ENCODE measurements at places on chromosomes 2 and 18. TPM values are rescaled to one million over a fixed set of nuclear protein-coding genes. Genes with fewer than 3 reads are reported as not detected.

DNA sequence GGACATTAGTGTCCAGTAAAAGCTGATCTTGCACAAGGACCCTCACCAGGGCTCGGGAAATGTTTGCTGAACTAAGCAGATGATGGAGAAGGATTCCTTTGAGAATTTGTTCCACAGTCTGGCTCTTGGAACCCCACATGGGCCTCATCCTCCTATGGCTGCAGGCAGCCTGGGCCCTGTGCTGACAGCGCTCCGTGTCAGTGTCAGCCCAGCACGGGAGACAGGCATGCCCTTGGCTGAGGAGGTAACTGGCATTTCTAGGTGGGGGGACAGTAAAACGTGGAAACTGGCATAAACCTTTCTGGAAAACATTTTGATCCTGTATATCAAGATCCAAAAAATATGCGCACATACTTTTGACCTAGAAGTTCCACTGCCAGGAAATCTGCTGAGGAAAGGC is 10.5 kb downstream of the PTMA start:
- no peak overlapping the region for H3K27ac ChIP-seq
- H3K27me3 ChIP-seq: no peaks in the 10 kb centered on the region
- peaks cover 67% of the 10 kb centered on the region for H3K4me1 ChIP-seq
- no peak for DNase-seq
- peaks cover 8% of the 10 kb centered on the region for H3K36me3 ChIP-seq

DNA sequence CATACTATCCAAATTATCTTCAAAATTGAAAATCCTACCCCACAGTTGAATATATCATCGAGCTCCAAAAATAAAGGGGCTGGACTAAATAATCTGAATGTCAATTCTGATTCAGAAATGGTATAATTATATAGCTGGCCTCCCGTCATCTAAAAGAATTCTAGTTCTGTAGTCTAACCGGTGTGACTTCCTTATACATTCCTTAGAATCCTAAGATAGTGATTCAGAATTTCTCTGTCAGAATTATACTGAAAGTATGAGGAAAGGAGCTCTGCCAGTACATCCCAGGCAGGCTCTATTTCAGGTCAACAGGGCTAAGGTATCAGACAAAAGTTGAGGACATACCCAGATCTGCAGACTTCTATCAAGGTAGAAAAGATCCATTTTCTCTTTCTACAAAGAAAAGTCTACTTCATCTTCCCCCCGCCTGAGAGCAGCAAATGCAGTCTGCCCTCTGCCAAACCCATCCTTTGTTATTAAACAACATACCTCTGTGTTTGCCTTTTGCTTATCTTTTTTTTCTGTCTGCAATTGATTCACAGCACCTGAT is 128.5 kb downstream of the METTL4 start:
- H3K4me1 ChIP-seq: no peaks in the 10 kb centered on the region
- no peak overlapping the region for H3K27ac ChIP-seq
- H3K36me3 ChIP-seq: no peaks in the 10 kb centered on the region
- no peak overlapping the region for H3K4me3 ChIP-seq
- no peak for DNase-seq

GRCh38 chr18:73758446-73758845 is 389.2 kb downstream of the FBXO15 start:
- no peaks in the 10 kb centered on the region for H3K4me1 ChIP-seq
- H3K4me3 ChIP-seq: no peak overlapping the region
- H3K36me3 ChIP-seq: no peaks in the 10 kb centered on the region
- H3K27ac ChIP-seq: no peak overlapping the region
- no peak for DNase-seq

The ALK gene
- total RNA-seq: not detected

GRCh38 chr2:236865052-236865451 is 220.6 kb upstream of the COPS8 start:
- no peaks in the 10 kb centered on the region for H3K36me3 ChIP-seq
- no peak for DNase-seq
- no peaks in the 10 kb centered on the region for H3K27me3 ChIP-seq
- peaks cover 8% of the 10 kb centered on the region for H3K4me1 ChIP-seq
- H3K27ac ChIP-seq: no peak overlapping the region

The L3MBTL4 gene
- 12.3 TPM for total RNA-seq

DNA sequence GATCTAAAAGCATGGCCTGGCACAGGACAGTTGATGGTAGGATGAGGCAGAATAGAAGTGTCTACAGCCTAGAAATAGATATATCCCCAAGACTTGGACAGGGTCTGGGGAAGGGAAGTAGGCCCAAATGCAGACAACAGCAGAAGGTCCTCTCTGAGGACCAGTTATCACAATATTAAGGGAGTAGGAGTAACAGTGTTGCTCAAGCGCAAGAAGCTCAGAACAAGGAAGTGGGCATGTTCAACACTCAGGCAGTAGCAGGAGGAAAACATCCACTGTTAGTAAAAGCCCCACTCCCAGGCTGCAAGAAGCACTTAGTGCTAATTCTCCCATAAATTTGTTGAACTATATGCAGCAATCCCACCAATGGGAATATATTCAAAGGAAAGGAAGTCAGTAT is 314.7 kb downstream of the METTL4 start:
- DNase-seq: no peak
- H3K36me3 ChIP-seq: no peaks in the 10 kb centered on the region
- no peak overlapping the region for H3K27ac ChIP-seq
- H3K4me1 ChIP-seq: no peaks in the 10 kb centered on the region
- H3K27me3 ChIP-seq: no peaks in the 10 kb centered on the region
- no peak overlapping the region for H3K4me3 ChIP-seq

The DES gene
- total RNA-seq: not detected

DNA sequence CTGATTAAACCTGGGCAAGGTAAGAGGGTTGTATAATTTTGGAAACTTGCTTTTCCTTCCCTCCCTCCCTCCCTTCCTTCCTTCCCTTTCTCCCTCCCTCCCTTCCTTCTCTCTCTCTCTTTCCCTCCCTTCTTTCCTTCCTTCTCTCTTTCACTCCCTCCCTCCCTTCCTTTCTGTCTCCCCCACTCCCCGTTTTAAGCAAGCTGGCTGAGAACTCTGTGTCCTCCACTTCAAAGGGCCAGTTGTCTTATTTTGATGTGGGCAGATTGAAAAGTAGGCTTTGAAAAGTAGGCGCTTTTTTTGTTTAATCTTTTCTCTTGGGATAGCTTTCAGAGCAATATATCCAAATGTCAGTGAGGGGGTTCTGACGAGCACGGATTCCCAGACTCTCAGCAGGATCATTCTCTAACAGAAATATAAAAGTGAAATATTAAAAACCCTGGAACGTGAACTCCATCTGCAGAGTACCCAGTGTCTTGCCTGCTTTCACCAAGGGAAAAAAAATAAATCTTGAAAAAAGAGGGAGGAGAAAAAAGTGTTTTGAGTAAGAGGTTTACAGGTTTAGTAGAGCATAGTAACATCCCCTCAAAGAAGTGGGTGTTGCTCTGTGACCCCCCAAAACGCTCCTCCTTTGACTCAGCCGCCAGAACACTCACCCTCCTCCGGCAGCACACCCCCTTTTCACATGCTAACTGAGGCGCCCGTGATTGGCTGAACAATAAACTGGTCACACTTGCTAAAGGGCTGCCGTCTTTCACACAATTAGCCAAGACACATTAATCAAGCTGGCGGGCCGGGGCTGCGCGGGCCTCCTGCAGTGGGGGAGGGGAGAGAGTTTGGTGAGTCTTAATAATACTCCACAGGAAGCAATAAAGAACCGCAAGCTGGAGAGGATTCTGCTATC is 52.2 kb downstream of the CDK15 start:
- DNase-seq: no peak
- peaks cover 8% of the 10 kb centered on the region for H3K4me1 ChIP-seq
- H3K4me3 ChIP-seq: no peak overlapping the region

The UGT1A10 gene
- not detected for total RNA-seq

DNA sequence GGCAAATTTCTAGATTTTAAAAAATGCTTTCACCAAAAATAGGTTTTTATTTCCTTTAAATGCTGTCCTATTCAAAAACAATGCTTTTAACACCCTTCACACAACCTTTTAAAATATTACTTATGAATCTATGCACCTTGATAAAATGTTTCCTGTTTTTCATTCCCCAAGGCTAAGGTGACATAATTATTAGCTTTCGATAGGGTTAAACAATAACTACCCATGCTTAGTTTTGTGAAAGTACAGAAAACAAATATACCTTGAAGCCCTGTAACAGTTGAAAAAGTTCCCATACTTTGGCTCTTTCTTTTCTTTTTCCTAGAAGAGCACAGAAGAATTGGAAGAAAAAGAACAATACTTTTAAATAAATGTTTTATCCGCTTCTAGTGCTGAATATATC is 54.9 kb upstream of the ITPRID2 start:
- no peak overlapping the region for H3K4me3 ChIP-seq
- H3K27ac ChIP-seq: no peak overlapping the region
- DNase-seq: no peak
- no peaks in the 10 kb centered on the region for H3K36me3 ChIP-seq
- no peaks in the 10 kb centered on the region for H3K4me1 ChIP-seq

DNA sequence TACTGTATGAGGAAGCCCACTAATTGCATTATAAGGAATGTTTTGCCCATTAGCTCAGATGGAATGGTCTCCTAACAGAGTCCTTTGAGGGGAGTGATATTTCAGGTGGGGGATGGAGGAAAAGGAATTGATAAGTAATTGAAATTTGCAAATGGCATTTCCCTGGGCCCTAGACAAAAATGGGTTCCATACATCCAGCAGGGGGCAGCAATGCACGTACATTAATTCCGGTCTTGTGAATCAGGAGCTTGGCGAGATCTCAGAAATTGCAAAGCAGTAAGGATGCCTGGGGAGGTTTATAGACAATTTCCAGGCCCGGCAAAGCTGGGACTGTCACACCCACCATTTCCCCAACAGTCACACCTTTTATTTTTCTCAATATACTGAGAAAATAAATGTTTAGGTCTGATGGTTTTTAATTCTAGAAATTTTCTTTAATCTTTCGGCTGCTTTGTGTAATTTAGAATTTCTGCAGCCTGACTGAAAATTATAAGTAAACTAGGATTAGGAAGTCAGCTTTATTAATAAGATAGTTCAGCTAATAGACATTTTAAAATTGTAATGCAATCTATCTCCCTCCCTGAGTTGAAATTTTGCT is 122.8 kb downstream of the LYPD1 start:
- H3K27ac ChIP-seq: no peak overlapping the region
- no peak for DNase-seq
- no peaks in the 10 kb centered on the region for H3K36me3 ChIP-seq
- H3K4me3 ChIP-seq: no peak overlapping the region
- H3K27me3 ChIP-seq: no peaks in the 10 kb centered on the region

GRCh38 chr2:30155202-30155601 is 8.4 kb downstream of the YPEL5 start:
- no peak for DNase-seq
- H3K4me3 ChIP-seq: no peak overlapping the region
- H3K27ac ChIP-seq: no peak overlapping the region
- peaks cover 85% of the 10 kb centered on the region for H3K36me3 ChIP-seq
- peaks cover 59% of the 10 kb centered on the region for H3K4me1 ChIP-seq

GRCh38 chr18:9066358-9066757 is 36.1 kb upstream of the NDUFV2 start:
- peak overlapping the region; percentile 62 for H3K4me3 ChIP-seq
- no peaks in the 10 kb centered on the region for H3K27me3 ChIP-seq
- no peak for DNase-seq
- peak overlapping the region; percentile 91 for H3K27ac ChIP-seq
- peaks cover 78% of the 10 kb centered on the region for H3K4me1 ChIP-seq

The KYNU gene
- total RNA-seq: 43.8 TPM

The PTPRN gene
- total RNA-seq: not detected

GRCh38 chr2:200188876-200189275 is 117.6 kb upstream of the SPATS2L start:
- H3K27ac ChIP-seq: no peak overlapping the region
- no peak overlapping the region for H3K4me3 ChIP-seq
- no peaks in the 10 kb centered on the region for H3K4me1 ChIP-seq
- H3K27me3 ChIP-seq: peaks cover 18% of the 10 kb centered on the region

The SIX2 gene
- not detected for total RNA-seq

- no peaks in the 10 kb centered on the region for H3K36me3 ChIP-seq
- H3K4me3 ChIP-seq: no peak overlapping the region
- H3K27ac ChIP-seq: no peak overlapping the region
- no peaks in the 10 kb centered on the region for H3K4me1 ChIP-seq
These were observed 156.2 kb upstream of the PIK3C3 start for GRCh38 chr18:41798879-41799278.

DNA sequence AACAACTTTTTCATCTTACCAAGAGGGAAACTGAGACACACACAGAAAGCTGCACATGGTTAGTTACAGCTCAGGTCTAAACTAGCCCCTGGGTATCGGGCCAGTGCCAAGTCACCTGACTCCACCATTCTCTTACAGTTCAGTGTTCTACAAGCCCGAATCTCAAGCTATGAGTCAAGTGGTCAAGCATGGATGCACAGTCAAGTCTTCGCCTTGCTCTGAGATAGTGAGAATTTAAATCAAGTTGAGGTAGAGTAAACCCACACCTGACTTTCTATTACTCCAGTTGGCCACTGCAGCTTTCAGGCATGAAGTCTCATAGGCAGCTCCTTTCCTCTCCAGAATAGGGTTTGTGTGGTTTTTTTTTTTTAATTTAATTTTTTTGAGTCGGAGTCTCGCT is 34.5 kb upstream of the ARL5A start:
- H3K36me3 ChIP-seq: no peaks in the 10 kb centered on the region
- no peaks in the 10 kb centered on the region for H3K27me3 ChIP-seq
- H3K4me1 ChIP-seq: peaks cover 2% of the 10 kb centered on the region
- no peak overlapping the region for H3K4me3 ChIP-seq
- no peak for DNase-seq

- peaks cover 6% of the 10 kb centered on the region for H3K4me1 ChIP-seq
- H3K36me3 ChIP-seq: no peaks in the 10 kb centered on the region
- H3K27ac ChIP-seq: no peak overlapping the region
- DNase-seq: no peak
These were observed 65.4 kb upstream of the ASAP2 start for GRCh38 chr2:9141091-9141667.

DNA sequence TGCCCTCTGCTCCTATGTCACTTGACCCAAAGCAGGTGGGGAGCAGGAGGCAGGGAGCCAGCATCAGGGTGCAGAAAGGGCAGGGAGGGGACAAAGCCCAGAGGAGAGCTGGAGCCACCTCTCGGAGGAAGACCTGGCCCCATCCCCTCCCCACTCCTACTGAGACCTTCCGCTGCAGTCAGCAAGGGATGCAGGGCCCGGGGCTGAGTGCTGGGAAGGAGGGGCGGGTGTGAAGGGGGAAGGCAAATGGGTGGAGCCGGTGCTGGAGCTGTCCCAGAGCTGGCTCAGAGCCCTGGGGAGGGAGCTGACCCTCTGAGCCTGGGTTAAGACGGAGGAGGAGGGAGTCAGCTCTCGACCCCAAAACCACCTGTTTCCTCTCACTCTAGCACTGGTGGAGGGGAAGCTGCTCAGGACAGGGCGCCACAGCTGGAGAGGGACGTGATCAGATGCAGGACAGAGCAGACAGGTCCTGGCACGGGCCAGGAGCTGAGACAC is 33.8 kb downstream of the HS1BP3 start:
- H3K4me1 ChIP-seq: peaks cover 6% of the 10 kb centered on the region
- no peaks in the 10 kb centered on the region for H3K27me3 ChIP-seq
- peaks cover 26% of the 10 kb centered on the region for H3K36me3 ChIP-seq
- no peak overlapping the region for H3K27ac ChIP-seq
- no peak for DNase-seq

DNA sequence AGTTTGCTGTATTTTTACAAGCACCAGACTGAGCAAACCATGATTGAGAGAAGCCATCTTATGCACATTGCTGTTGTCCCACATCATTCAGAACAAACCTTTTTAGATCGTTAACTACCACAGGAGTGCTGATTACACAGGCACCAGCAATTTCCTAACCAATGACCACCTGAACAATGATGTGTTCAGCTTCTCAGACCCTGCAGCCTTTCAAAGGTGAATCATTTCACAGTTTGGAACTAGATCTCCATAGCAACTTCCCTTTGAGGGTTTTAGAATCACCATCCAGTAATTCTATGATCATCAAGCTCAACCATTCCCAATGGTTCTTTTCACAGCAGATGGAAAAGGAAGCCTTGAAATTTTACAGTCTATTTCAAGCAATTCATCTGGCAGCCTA is 71.4 kb downstream of the OLA1 start:
- H3K4me3 ChIP-seq: no peak overlapping the region
- no peaks in the 10 kb centered on the region for H3K27me3 ChIP-seq
- H3K27ac ChIP-seq: no peak overlapping the region
